Thoracic aorta (tissue), 2 donors: ENCODE measurements at places on chromosomes 7 and 10.

GRCh38 chr10:116610443-116611152 lies 10.2 kb upstream of the PNLIPRP2 start:
- no peak for DNase-seq

GRCh38 chr10:119403921-119404320 lies 138.6 kb downstream of the RGS10 start:
- no peak for DNase-seq

GRCh38 chr10:76769161-76769560 lies 868.4 kb downstream of the KCNMA1 start:
- no peak for DNase-seq

- DNase-seq: no peak
These were observed 358.1 kb upstream of the NUPR2 start for GRCh38 chr7:56474271-56474670.

DNA sequence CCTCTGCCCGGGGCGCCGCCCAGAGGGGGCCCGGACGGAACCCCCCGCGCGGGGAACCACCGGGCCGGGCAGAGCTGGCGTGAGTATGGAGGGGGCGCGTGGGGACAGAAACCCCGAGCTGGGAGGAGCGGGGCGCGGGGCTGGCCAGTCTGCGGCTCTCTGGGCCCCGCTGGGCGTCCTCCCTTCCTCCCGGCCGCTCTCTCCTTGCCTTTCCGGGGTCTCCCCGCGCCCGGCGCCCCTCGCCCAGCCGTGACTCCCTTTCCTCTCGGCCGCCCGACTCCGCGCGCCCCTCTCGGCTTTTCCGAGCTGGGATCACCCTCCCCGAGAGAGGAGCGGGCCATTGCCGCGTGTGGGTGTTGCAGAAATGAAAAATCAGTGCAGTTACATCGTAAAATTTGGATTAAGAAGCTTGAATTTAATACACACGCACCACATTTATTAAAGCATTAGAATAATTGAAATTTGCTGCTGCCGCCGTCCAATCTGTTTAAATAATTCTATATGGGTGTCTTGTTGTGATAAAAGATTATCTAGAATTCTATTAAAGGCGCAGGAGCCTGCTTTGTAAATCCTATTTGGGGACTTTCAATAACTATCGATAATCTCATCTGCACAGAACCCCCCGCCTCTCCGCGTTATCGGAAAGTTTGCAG lies 9.1 kb downstream of the UNCX start:
- no peak for DNase-seq
